Neuronal stem cell (in vitro differentiated cells): ENCODE measurements at places on chromosomes 12 and 14.

GRCh38 chr14:88301381-88301780 lies 21.7 kb downstream of the KCNK10 start:
- no peaks in the 10 kb centered on the region for H3K36me3 ChIP-seq
- no peak overlapping the region for H3K4me3 ChIP-seq
- no peaks in the 10 kb centered on the region for H3K27me3 ChIP-seq
- H3K27ac ChIP-seq = no peak overlapping the region
- H3K4me1 ChIP-seq = no peaks in the 10 kb centered on the region
- no peak for DNase-seq

- H3K27me3 ChIP-seq = no peaks in the 10 kb centered on the region
- H3K4me1 ChIP-seq = peaks cover 5% of the 10 kb centered on the region
- no peak for DNase-seq
- H3K27ac ChIP-seq = no peak overlapping the region
These were observed 111.6 kb downstream of the GCH1 start for GRCh38 chr14:54791001-54791400.

DNA sequence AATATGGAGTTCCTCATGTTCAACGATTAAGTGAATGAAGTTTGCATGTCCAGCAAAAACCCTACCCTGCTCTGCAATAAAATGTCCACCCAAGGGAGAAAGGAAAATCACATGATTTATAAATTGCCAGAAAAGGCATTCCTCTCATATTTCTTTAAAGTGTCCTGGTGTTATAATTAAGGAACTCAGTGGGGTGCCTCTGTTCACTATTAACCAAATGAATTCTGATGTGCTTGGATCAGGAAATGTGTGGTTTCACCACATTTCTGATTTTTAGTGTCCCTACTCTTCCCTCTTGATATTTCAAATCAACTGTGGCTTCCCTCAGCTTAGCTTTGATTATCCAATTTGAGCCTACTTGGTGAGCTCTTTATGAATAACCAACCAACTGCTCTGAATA lies 208.1 kb downstream of the PHLDA1 start:
- peaks cover 3% of the 10 kb centered on the region for H3K4me1 ChIP-seq
- H3K27me3 ChIP-seq = no peaks in the 10 kb centered on the region
- DNase-seq = no peak
- H3K36me3 ChIP-seq = no peaks in the 10 kb centered on the region
- H3K4me3 ChIP-seq = no peak overlapping the region

DNA sequence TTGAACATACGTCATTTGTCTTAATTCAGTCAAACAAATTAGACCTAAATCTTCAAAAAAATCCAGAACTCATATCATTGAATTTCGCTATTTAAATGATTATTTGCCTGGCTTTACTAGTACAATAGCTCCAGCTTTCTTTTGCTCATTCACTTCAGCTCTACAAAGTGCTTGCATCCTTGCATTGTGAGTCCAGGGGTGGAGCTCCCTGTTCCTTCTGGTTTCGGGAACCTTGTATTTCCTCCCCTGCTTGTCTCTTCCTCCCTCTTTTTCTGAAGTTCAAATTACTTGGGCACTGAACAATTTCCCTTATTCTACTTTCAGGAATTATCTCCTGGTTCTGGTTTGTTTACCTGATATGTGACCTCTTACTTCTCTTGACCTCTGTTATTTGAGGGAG lies 58.1 kb upstream of the KITLG start:
- no peak overlapping the region for H3K27ac ChIP-seq
- H3K36me3 ChIP-seq = no peaks in the 10 kb centered on the region
- H3K4me1 ChIP-seq = no peaks in the 10 kb centered on the region
- no peak for DNase-seq
- H3K4me3 ChIP-seq = no peak overlapping the region

DNA sequence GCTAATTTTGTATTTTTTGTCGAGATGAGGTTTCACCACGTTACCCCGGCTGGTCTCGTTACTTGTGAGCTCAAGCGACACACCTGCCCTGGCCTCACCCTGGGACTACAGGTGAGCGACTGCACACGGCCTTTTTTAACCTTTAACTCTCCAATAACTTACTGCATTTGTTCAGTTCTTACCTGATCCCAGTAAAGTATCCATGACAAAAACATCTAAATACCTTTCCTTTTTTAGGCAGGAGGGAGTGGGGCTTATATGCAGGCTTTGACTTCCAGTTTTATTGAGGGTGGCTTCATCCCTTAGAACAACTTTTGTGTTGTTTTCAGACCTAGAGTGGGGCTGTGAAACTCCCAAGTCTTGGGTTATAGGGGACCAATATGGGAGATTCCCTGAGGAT lies 68.3 kb downstream of the DENND5B start:
- H3K4me1 ChIP-seq = peaks cover 12% of the 10 kb centered on the region
- H3K27ac ChIP-seq = no peak overlapping the region
- H3K4me3 ChIP-seq = no peak overlapping the region
- H3K27me3 ChIP-seq = no peaks in the 10 kb centered on the region

- H3K4me3 ChIP-seq = no peak overlapping the region
- H3K36me3 ChIP-seq = no peaks in the 10 kb centered on the region
- peaks cover 56% of the 10 kb centered on the region for H3K27me3 ChIP-seq
- H3K4me1 ChIP-seq = peaks cover 10% of the 10 kb centered on the region
These were observed 1.5 kb upstream of the HRK start for GRCh38 chr12:116882742-116883141.

GRCh38 chr12:14452336-14452735 lies 86.9 kb downstream of the ATF7IP start:
- DNase-seq = no peak
- peaks cover 98% of the 10 kb centered on the region for H3K36me3 ChIP-seq
- no peaks in the 10 kb centered on the region for H3K27me3 ChIP-seq

- no peak for DNase-seq
- peaks cover 2% of the 10 kb centered on the region for H3K4me1 ChIP-seq
- no peak overlapping the region for H3K4me3 ChIP-seq
- no peaks in the 10 kb centered on the region for H3K27me3 ChIP-seq
- H3K27ac ChIP-seq = no peak overlapping the region
- H3K36me3 ChIP-seq = no peaks in the 10 kb centered on the region
These were observed 9.5 kb upstream of the EEA1 start for GRCh38 chr12:92938638-92939037.

DNA sequence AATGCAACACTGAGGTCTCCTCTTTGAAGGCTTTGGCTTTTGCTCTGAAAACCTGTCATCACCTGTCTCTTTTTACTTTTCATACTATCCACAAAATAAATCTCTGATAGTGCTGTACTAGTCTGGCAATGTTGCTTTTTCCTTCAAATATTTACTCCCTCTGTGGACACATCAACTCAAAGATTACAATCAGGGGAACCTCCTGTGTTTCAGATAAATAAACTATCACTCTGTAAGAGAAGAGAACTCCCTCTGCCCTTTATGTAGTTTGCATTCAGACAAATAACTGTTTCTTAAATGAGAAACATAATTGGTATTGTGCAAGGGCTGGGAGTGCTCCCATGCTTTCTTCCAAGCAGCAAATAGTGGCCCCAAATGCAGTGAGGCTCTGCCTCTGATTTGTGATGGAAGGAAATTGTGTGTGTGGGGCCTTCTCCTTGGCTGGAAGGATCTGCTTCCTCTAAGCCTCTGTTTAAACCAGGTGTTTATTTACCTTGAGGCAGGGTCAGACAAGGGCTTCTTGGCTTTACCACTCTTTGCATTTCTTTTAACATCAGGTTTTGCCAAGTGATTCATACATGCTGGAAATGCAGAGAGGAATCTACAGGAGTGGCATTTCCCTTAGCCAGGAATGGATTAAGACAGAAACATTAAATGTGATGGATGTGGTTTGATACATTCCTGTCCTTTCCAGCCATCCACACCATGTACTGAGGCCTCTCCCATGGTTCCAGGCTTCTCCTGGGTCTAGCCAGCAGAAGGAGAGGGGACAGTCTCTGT lies 69.0 kb downstream of the AKAP6 start:
- no peak for DNase-seq
- H3K36me3 ChIP-seq = no peaks in the 10 kb centered on the region
- H3K27ac ChIP-seq = no peak overlapping the region
